ENCODE measurements at places on chromosomes 5 and 9. TPM values are rescaled to one million over a fixed set of nuclear protein-coding genes. Genes with fewer than 3 reads are reported as not detected.

GRCh38 chr5:36414869-36415282 lies 113.2 kb upstream of the RANBP3L start:
- ATAC-seq, result peak; percentile 41

DNA sequence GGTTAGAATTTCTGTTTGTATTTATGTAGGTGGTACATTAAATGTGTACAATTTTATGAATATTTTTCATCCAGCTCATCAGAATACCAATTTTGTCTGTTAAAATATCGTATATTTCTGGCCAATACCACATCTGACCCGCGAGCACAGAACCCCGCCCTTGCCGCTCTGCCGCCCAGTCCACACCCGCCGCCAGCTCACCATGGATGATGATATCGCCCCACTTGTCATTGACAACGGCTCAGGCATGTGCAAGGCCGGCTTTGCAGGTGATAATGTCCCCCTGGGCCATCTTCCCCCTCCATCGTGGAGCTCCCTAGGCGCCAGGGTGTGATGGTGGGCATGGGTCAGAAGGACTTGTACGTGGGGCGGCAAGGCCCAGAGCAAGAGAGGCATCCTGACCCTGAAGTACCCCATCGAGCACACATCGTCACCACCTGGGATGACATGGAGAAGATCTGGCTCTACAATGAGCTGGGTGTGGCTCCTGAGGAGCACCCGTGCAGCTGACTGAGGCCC lies 153.2 kb downstream of the CAVIN4 start:
- ATAC-seq, result no peak

Gene TUSC1
- 3.6 TPM for total RNA-seq

Gene FGD3
- 0.58 TPM for total RNA-seq

Measured in motor neuron (in vitro differentiated cells).